ENCODE measurements at places on chromosomes 5 and 9.
A peak's percentile ranks its signal among the peaks of the same experiment; 100 is the strongest.

- no peak for DNase-seq
Observed at GRCh38 chr5:115649541-115649940, 23.7 kb upstream of the TMED7 start.

DNA sequence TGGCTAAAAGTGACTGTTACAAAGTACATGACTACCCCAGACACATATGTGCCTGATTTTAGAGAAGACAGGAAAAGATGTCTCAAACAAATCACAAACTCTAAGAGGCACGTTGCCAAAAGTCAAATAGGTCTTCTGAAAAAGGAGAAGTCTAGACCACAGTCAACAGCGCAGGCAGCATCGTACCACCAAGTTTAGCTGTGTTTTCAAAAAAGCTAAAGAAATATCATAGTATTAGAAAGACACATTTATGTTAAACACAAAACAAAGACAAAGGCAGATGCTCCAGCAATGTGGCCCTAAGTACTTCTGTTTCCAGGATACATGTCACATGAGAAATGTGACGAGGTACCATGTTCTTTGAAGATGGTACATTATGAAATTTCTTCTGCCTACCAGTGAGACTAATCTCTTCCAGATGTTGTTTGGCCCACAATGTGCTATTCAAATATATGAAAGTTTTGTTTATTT, 43.5 kb downstream of the LPAR1 start:
- DNase-seq: no peak

DNA sequence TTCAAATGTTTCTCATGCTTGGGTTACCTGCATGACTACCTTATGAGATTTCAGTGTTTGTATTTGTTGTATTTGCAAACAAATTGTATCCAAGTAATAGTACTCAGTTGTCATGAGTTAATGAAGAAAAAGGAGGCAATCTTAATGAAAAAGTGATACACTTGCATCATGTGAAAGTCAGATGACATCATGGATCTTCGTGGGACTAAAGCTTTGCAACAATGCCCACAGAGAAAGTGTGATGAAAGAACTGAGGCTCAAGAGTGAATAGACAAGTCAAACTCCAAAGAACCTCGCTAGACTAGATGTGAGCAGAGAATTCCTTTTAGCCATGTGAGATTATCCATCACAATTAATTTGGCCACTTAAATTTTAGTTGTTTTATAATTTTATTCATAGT, 75.4 kb upstream of the ADRB2 start:
- no peak for DNase-seq

GRCh38 chr9:132160802-132161742, 786 bp upstream of the NTNG2 start:
- DNase-seq: no peak

GRCh38 chr5:165526357-165526756, 2020.9 kb downstream of the MAT2B start:
- DNase-seq: no peak

GRCh38 chr9:96061293-96061987, 185.9 kb downstream of the ERCC6L2 start:
- no peak for DNase-seq

- DNase-seq: no peak
Observed at GRCh38 chr5:140550147-140551079, 3.0 kb downstream of the EIF4EBP3 start.

DNA sequence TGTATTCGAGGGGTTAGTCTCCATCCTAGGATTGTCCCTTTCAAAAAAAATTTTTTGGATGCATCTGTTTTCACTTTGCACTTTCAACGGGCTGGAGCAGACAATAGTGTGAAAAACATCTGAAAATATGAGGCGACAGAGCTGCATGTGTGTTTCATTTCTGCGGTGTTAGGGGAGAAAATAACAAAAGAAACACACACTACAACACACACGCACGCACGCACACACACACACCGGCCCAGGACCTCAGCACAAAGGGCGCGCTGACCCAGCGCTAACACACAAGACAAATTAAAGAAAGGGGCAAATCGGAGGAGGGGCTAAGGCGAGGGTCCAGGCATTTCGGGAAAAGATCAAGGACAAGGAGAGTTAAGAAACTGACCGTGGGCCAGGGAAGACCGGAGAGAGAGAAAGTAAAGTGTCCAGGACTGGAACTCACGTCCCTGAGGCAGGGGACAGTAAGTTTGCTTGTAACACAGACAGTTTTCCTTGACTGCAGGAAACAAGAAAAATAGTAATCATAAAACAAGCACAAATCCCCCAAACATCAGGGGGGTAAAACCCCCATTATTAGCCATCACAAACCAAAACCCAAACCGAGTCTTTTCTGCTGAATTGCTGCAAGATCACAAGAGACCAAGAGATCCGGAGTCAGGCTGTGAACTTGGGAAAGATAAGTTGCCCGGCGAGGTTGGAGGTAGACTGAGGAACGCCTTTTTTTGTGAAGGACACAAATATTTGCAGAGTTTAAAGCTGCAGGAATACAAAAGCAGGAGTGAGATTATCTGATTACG, 302.1 kb downstream of the PARP8 start:
- no peak for DNase-seq

DNA sequence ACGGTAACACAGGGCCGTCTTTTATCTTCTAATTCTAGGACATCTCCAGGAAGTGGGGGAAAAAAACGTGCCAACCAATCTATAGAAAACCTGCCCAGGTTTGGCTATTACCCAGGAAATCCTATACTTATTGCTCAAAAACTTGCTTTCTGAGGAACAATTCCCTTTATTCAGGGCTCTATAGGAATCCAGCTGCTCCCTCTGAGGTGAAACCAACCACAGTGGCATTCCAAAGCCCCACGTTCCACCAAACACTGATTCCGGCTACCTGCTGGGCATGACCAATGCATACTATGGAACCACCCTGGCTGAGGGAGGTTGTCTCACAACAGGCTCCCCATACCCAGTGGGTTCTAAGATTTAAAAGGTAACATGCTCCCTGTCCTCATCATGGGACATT, 57.6 kb downstream of the GLIS3 start:
- no peak for DNase-seq

- DNase-seq: no peak
Observed at GRCh38 chr9:26262421-26263107, 584.3 kb upstream of the TUSC1 start.

- peak; percentile 96 for DNase-seq
Observed at GRCh38 chr5:6712577-6713273, 507 bp upstream of the TENT4A start.

- no peak for DNase-seq
Observed at GRCh38 chr9:34744295-34745221, 34.6 kb upstream of the CCL21 start.

GRCh38 chr5:117665121-117665520, 1090.5 kb upstream of the SEMA6A start:
- no peak for DNase-seq

DNA sequence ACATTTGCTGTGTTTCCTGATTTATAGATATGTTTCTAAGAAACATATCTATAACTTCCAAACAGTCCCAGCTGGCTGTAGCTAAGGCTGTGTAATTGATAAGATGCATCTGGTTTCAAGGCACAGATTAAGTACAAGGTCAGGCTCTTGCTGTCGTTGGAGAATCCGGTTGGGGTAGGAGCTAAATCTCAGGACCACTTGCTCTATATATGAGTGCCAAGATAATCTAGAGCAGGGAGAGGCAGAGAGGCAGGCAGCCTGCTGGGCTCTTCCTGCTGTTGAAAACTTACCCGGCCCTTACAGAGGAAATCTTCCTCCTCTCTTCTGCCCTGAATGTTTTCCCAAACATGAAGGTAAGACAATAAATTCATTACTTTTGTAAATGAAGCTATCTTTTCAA, at the start of gene C7:
TSS of gene C7 (plus strand) at position 234 of the 400 bp plus-strand sequence. CDS start at position 348, 114 bp downstream.
- DNase-seq: no peak

DNA sequence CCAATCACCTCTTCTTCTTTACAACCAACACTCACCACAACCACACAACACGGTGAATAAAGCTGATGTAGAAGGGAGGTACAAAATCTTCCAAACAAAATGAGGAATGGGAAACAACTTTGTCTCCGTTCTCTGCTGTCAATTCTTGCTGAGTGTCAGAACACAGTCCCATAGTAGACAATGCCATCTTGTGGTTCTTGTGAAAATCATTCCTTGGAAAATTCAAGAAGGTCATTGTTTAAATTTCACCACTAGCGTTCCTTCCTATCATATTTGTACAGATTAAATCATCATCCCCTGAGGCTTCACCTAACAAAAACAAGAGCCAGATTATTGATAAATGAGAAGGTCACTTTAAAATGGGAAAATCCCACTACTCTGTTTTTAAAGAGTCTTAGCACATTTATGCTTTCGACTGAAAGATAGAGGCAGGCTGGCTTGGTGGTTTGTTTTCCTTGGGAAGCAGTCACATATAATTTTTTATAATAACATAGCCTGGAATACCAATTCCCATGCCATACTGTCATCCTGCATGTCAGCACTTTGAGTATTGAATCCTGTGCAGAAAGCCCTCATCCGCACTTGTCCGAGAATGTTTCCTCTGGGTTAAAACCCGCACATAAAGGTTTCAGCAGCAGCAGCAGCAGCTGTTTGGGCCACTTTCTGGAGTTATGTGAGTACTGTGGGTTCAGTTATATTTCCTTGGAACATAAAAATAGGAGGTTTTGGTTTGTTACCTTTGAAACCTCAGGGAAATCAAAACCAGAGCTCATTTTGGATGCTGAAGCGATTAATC, 395.0 kb upstream of the SMARCA2 start:
- no peak for DNase-seq

DNA sequence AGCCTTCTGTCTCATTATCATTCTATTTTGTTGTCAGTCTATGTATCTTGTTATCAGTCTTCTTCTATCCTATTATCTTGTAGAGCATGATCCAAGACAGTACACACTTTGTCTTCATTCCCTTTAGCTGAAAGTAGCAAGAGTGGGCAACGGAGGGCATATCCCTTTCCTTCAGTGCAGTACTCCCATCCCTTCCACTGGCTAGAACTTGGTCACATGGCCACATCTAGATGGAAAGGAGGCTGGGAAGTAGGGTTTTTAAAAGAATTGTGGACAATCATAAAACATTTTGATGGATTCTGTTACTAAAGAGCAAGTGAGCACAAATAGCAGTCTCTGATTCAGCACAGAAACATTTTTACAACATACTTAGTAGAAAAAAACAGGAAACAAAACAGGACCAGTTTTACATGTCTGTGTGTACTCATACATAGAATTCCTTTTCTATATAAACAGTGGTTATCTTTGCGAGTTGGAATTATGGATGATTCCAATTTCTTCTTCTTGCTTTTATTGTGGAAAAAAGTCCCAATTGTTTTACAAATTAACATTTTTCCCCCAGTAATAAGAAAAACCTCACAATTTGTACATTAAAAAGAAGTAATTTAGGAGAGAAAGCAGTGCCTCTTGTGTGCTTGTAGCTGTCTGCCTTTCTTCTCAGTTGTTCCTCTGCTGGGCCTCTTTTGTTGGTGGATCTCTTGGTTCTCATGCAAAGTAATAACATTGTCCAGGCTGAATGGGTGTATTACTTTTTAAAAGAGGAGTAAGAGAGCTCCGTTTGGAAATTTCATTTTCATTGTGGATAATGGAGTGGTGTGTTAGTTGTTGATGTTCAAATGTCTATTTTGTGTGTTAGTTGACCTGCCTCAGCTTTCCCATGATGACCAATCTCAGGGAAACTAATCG, 410.9 kb upstream of the TRPC7 start:
- no peak for DNase-seq

DNA sequence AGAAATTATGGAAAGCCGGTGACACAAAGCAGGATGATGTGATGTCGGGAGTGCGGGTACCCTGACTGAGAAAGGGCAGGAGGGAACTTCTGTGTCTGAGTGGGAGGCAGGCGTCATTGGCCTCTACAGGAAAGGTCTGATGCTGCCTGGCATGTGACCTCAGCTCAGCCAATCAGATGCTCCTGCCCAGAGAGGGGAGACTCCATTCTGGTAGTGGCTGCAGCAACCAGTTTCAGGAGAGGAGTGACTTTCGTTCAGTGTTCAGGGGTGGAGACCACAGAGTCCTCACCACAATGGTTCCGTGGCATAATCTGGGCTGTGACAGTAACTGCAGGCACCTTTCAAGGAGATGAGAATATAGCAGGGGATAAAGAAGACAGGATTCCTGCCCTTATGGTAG, 6.7 kb upstream of the SFXN1 start:
- DNase-seq: no peak

- DNase-seq: no peak
Observed at GRCh38 chr5:133242221-133242835, 190.5 kb downstream of the HSPA4 start.

DNA sequence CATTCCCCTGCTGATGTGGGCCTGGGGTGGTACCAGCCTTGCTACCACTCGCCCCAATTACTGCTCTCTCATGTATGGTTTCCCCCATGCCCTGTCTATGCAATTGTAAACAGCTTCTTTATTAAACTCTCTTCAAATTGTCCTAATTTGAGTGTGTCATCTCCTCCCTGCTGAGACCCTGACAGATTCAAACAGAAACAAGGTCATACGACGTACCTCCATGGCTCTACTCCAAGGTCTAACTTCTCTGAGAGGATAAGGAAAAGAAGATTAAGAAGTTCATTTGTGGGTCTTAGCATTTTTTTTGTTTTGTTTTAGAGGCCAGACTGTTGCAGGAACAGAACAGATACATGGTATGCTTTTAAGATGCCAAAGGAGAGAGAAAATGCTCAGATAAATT, 38.0 kb downstream of the ABITRAM start:
- DNase-seq: no peak

GRCh38 chr9:21527579-21527978, 45.5 kb upstream of the IFNE start:
- no peak for DNase-seq

DNA sequence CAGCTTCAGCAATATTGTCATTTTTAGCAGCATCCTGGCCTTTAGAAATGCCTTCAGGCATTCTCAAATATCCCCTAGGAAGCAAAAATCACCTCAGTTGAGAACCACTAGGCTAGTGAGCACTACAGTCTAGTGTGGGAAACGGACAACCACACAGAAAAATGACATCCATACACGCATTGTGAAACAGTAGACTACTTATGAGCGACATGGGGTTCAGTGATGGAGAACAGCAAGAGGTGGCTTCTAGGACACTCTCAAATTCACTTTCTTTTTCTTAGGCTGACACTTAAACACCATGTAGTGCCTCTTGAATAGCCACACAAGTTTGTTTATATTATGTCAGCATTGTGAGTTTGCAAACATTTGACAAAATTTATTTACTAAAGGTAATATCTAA, 203.0 kb downstream of the KDM4C start:
- no peak for DNase-seq

GRCh38 chr5:84603568-84604185, 219.0 kb upstream of the EDIL3 start:
- DNase-seq: no peak
